ENCODE measurements at places on chromosomes 5 and 9. TPM values are rescaled to one million over a fixed set of nuclear protein-coding genes. Genes with fewer than 3 reads are reported as not detected.

Gene PCDHAC1
- not detected for total RNA-seq

Gene NADK2
- total RNA-seq = 23.0 TPM

Gene PKD2L2
- not detected for total RNA-seq

Gene ADCY2
- total RNA-seq = not detected

Gene TSLP
- 0.42 TPM for total RNA-seq

Gene SLC34A3
- total RNA-seq = not detected

Gene RNF208
- total RNA-seq = 15.2 TPM

Gene SH3GL2
- total RNA-seq = not detected
